ENCODE measurements at places on chromosomes 7 and 10.

- DNase-seq = no peak
These were observed 399.9 kb downstream of the NXPH1 start for GRCh38 chr7:8833355-8833754.

GRCh38 chr10:6039711-6040110, 22.5 kb downstream of the IL2RA start:
- no peak for DNase-seq

DNA sequence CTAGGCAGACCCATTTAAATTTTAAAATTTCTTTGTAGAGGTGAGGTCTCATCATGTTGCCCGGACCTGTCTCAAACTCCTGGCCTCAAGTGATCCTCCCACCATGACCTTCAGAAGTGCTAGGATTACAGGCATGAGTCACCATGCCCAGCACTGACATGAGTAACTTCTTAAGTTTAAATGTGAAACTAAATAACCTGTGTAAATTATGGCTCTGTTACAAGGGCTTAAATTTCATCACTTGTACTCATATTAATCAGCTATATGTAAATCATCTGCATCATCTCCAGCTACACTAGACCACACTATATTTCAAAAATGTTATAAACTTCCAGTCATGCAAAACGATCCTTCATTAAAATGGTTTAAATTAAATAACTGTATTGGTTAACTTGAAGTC, 56.1 kb downstream of the ATAD1 start:
- no peak for DNase-seq

GRCh38 chr7:141390339-141390738, 160.9 kb upstream of the AGK start:
- no peak for DNase-seq

DNA sequence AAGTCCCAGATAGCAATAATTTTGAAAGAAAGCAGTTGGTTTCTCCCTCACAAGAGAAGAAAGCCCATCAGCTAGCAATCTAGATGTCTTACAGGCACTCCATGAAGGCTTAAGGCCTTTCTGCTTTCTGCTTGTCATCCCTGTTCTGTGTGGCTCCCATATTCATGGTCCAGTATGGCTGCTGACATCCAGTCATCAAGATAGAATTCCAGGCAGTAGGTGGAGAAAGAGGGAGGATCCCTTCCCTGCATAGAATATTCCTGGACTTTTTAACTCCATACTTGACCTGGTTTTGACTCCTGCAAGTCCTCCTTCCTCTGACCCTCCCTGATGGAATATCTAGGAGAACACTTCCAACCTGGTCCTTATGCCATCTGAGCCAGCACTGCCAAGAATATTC, 389.9 kb upstream of the AKR1E2 start:
- no peak for DNase-seq

DNA sequence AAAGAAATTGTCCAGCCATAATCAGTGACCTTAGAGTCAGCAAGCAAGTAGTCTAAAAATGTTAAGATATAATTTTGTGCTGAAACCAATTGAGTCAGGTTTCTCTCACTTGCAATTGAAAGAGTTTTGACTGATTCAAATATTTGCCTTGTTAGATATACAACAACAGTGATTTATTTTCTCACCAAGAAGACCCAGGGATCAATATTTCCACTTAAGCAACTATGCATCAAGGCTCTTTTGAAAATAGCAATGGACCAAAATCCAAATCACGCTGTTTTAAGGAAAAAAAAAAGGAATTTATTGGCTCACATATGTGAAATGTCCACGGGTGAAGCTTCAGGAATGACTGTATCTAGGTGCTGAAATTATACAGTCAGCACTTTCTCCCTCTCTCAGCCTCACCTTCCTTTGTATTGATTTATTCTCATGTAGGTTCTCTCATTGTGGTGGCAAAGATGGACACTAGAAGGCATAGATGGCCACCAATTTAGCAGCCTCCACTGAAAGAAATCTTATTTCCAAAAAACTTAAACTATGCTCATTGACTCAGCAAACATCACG, 9.7 kb upstream of the FKBP9 start:
- no peak for DNase-seq

DNA sequence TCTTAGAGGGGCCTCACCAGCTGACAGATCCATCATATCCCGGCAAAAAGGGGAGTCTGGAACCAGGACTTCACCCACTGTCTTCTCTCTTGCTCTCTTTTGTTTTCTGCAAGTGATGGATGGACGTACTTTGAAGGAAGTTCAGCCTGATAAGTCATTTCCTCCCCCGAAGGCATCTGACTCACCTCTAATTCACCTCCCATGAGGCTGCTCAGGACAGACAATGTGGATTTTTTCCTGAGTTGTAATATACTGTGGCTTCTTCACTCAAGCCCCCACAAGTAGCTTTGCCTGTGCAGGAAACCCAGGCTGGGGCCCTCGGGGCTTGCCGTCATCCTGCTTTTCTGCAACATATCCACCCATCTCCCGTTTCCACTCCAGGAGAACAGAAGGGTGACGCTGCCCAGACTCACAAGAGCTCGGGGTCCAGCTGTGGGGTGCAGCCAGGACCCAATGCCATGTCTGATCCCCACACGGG, 70.4 kb downstream of the ASB13 start:
- no peak for DNase-seq

GRCh38 chr7:78151229-78151628, 352.7 kb downstream of the PHTF2 start:
- no peak for DNase-seq

DNA sequence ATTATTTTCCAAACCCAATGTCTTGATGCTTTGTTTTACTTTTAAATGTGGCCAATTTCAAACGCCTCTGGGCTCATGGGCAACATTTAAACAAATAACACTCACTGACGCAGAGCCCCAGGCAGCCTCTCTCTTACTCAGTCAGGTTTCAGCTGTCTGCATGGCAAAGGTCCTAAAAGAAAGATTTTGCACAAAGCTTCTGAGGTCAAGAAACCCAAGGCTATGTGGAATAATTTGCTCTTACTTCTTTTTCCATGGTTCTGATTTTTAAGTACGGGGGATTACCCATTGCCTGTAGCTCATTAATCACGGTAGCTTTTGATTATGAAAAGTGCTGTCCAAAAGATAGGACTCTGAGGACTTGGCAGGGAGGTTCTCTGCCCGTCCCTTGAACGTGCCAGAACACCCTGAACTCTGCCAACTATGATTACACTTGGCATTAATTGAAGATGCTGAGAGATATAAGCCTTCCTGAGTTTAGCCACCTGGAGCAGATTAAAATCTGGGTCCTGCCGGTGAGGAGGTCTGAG, 14.1 kb upstream of the MSRB2 start:
- no peak for DNase-seq

- no peak for DNase-seq
These were observed at the start of gene CDH23 for GRCh38 chr10:71396711-71397295. CDH23 (plus strand) TSS chr10:71396920; CDS start chr10:71439832, 42,912 bp downstream.

DNA sequence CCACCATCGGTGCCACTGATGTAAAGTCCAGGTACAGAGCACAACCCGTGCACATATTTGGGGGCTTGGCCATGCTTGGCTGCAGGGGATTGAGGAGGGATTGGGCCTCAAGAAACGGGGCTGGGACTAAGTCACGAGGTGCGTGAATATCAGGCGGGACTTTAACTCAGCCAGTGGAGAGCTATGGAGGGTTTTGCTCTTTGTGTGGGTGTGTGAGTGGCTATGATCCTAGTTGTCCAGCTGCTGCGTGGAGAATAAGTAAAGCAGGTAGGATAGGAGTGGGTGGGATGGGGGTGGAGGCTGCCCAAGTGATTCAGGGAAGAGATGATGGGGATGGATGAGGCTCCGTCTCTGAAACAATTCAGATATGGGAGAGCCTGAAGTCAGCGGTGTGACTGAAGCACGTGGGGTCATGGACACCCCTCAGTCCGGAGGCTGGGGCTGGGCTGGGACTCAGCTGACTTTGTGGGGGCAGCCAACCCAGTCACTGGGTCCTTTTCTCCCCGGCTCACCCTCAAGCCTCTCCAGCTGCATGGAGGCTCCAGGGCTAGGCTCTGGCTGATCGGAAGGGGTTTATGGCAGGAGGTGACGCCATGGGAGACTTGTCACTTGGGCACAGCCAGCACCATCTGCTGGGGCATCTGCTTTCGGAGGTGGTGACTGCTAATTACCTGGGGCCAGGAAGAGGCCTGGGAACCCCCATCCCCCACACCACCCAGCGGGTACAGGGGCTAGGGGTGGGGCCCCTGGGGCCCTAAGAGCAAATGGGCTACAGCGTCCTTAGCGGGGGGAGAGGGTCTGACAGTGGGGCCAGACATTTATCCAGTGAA, 1.7 kb upstream of the LFNG start:
- no peak for DNase-seq

- peak; percentile 57 for DNase-seq
These were observed 25.4 kb upstream of the GATAD1 start for GRCh38 chr7:92421676-92422435.
